ENCODE measurements at places on chromosomes 1 and 21.
A peak's percentile ranks its signal among the peaks of the same experiment; 100 is the strongest.

- DNase-seq, result no peak
Measured at GRCh38 chr1:11764115-11764514, 2.1 kb downstream of the C1orf167 start.

DNA sequence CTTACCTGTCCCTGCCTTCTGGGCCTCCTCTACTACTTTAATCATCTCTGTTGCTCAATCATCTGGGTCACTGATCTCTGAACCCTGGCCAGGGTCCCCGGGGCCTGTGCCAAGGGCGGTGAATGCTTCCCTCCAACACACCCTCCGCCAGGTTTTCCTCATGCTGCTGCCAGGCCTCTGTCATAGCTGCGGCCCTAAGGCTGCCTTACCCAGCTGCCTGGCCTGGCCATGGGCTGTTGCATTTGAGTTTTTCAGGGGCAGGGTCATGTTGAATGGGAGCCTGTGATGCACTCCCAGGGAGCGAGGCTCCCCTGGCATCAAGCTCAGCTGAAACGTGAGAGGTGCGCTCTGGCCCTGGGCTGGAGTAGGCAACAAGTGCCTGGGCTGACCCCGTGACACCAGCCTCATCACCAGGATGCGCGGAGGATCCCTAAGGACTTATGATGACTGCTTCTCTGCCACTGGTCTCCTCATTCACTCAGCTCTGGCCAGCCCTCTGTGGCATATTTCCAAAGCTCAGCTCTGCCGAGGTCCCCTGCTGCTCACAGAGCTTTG lies 7.6 kb downstream of the EDN2 start:
- no peak for DNase-seq

DNA sequence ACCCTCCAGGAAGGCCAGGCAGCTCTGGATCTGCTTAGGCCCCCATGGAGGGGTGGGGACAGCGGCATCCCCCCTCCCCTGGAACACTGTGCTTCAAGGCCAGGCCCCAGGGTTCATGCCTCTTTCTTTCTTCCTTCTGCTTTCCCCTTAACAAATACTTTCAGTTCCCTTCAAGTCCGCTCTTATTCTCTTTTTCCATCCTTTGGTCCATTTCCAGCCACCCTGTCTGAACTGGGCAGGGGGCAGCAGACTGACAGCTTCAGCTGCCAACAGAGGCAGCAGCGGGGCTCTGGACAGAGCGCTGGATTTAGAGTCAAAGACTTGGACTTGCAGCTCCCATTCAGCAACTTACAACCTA lies 1.1 kb upstream of the CD244 start:
- no peak for DNase-seq

GRCh38 chr1:151546011-151546925 lies 6.2 kb downstream of the TUFT1 start:
- no peak for DNase-seq

- no peak for DNase-seq
Measured at GRCh38 chr1:84174051-84174556, 30.0 kb downstream of the PRKACB start.

DNA sequence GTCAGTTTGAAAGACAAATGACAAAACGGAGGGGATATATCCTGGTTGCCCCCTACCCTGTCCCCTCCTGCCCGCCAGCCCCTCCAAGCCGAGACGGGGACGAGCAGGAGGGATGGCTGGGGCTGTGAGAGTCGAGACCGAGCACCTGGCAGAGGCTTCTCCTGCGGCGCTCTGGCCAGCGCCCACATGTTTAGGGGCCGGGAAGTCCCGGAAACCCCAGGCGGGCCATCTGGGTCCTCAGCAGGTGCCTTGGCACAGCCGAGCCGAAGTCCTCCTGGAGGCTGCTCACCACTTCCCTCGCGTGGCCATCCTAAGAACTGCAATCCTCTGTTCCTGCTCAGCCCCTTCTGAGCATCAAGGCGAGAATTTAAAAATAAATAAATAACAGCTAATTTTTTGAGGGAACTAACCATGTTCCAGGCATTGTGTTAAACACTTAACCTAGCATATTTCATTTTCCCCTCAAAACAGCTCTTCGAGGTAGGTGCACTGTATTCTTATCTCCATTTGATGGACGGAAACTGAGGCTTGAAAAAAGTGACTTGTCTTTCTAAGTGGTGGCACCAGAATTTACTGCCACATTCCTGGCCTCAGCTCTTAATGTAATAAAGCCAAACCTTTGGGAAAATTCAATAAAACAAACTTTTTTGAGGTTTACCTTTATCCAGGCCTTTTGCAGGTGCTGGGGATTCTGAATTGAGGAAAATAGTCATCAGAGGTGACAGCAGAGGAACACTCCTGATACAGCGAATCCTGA lies 3.5 kb upstream of the RIMS3 start:
- peak; percentile 70 for DNase-seq

- no peak for DNase-seq
Measured at GRCh38 chr1:186753241-186753640, 73.0 kb upstream of the PTGS2 start.

DNA sequence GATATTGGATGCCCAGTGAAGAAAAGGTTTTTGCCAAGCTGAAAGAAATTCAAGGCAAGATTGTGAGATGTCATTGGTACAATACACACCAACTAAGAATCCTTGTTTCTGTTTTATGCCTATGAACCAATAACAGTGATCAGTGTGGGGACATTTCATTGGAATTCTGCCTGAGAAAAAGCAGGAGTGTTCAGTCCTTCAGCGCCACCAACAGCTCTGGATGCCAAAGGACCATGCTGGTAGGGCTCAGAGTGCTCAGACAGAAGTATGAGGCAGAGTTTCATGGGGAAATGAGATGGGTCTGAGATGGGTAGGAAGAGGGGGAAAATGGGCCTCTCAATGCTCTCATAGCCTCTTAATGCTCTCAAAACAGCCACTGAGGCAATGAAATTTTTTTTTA lies 56.5 kb downstream of the GABPA start:
- no peak for DNase-seq

- DNase-seq, result no peak
Measured at GRCh38 chr1:222523852-222524251, 24.1 kb downstream of the HHIPL2 start.

- no peak for DNase-seq
Measured at GRCh38 chr1:29878501-29878900, 642.2 kb downstream of the PTPRU start.

DNA sequence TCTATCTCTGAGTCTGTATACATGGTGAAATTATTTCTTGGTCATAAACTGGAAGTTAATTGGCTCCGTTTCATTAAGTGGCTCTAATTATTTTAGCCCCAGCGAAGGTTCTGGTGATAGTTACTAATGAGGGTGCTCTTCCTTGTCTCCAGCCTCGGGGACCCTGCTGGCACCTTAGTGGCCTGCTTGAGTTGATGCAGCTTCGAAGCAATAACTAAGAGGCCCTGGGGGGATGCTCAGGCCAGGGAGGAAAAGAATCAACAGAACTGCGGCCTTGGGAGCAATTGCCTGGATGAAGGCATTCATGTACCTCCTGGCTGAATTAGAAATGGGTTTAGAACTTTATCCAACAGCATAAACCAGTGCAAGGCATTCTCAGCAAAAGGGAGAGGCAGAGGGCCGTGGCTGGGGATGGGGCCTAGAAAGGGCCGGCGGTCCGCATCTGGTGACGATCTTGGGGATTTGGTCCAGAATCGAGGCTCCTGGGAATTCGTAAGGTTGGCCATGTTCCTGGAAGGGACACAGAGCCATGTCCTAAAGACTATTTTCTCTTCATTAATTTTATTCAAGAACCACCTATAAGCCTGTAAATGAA lies 100.0 kb upstream of the AJAP1 start:
- no peak for DNase-seq

DNA sequence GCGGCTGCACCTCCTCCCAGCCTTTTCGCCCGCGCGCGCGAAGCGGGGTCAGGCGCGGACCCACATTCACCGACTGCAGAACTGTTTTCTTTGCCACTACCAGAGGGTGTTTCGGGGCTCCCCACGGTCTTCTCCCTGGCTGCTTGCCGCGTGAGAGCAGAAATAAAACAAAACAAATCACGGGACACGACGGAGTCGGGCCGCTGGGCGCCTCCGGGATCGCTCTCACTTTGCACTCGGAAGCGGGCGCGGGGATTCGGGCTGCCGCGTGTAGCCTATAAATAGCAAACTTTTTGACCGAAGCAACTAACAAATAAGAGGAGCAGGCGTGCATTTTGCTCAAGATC lies 412.3 kb upstream of the ESRRG start:
- DNase-seq, result no peak

GRCh38 chr1:161727256-161727924 lies 6.0 kb downstream of the FCRLB start:
- no peak for DNase-seq

DNA sequence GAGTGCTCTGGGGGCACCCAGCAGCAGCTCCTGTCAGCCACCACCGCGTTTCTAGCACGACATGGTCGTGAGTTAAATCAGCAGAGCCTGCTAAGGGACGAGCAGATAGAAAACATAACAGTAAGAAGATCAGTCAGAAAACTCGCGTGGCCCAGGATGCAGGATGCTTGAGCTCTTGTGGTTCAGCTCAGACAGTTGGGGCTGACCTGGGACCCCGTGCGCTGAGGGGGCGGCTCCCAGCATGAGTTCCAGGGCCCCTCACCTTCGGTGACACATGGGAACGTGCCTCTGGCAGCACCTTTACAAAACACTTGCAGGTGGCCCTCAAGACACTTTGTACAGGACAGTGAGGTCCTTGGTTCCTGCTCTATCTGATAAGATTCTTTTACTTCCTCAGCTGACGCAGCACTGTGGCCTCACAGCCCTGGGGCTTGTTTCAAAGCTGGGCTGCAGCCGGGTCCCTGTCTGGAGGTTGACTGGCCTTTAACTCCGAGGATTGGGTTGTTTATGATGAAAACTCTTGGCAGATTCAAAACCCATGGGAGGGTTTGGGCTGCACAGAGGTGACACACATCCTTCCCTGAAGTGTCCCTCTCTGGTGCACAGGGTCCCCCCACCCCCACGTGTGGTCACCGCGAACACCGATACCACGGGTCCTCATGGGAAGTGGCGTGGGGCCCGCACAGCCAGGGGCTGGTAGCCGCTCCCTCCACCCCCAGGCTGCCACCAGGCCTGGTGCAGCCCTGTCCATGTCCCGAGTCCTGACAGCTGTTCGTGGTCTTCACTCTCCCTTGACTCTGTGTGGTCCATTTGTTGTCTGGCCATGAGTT lies 65.3 kb upstream of the COL6A1 start:
- no peak for DNase-seq

- no peak for DNase-seq
Measured at GRCh38 chr1:199018471-199019135, 379.8 kb downstream of the PTPRC start.

- no peak for DNase-seq
Measured at GRCh38 chr1:223652436-223652941, 13.0 kb downstream of the CAPN8 start.

- DNase-seq, result no peak
Measured at GRCh38 chr1:94738371-94738770, 81.8 kb upstream of the SLC44A3 start.

GRCh38 chr1:3611170-3612019 lies at the start of gene MEGF6:
Gene MEGF6, minus strand, starts transcription at chr1:3611508. Its CDS starts 240 bp downstream, at chr1:3611268.
- peak; percentile 71 for DNase-seq

DNA sequence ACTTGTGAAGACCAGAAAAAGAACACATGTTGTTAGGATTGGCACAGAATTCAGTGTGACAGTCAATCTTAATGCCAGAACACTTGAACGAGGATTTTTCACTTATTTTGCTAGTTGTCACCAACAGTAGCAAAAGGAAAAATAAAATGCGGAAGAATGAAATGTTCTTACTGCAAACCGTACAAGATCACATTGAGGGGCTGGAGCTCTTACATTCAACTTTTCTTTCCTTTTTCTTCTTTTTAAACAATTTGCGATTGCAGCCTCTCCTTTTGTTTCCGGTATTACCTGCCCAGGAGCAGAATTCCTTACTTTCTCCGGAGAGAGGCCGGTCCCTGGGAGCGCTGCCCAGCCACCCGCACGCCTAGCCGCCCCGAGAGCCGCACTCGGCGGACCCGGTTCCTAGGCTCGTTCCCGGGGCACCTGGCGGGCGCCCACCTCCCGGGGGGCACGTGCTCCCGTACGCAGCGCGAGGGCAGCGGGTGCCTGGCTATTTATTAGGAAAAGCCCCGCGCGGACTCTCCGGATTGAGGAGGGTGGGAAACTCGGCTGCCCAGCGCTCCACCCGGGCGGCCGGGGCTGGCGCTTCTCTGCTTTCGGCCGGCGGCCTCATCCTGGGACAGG lies 1.2 kb upstream of the CAMTA1 start:
- DNase-seq, result no peak

- DNase-seq, result no peak
Measured at GRCh38 chr1:96997717-96998116, 276.1 kb downstream of the PTBP2 start.

- no peak for DNase-seq
Measured at GRCh38 chr1:103937763-103938357, 188.2 kb downstream of the AMY1C start.

DNA sequence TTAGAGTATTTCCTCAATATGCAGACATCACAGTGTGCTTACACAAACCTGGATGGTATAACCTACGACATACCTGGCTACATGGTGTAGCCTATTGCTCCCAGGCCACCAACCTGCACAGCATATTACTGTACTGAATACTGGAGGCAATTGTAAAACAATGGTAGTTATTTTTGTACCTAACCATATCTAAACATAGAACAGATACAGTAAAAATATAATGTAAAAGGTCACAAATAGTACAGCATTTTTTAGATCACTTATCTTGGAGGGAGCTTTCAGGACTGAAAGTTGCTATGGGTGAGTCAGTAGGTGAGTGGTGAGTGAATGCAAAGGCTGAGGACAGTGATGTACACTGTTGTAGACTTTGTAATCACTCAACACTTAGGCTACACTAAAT lies 492.3 kb downstream of the MRPL39 start:
- DNase-seq, result no peak

DNA sequence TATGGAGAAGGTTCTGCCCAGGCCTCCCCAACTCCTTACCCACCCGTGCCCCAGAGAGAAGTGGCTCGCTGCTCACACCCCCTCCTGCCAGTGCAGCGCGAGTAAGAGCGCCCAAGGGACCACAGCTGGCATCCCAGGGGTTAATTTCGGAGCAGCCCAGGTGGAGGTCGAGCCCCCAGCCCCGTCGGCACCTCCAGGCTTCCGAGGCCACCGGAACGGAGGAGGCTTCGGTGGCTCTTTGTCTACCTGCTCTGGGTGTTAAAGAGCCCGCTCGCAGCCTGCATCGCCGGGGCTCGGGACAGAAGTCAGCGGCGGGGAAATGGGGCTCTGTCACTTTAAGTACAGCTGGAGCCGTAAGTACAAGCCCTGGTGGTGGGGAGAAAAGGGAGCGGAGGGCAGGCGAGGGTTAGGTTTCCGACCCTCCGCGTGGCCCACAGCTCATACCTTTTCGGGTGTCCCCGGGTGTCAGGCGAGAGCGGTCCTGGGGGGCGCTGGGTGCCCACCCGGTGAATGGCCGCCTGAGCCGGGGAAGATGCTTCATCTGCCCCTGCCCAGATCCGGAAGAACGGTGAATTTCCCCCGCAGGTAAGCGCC lies 89.4 kb upstream of the IPO9 start:
- peak; percentile 16 for DNase-seq

GRCh38 chr1:95207223-95207935 lies 26.6 kb upstream of the RWDD3 start:
- no peak for DNase-seq

GRCh38 chr1:5225707-5226704 lies 571.6 kb downstream of the AJAP1 start:
- no peak for DNase-seq

- DNase-seq, result no peak
Measured at GRCh38 chr1:78375996-78376395, 114.8 kb upstream of the PTGFR start.

GRCh38 chr1:17581389-17582123 lies 42.1 kb downstream of the ARHGEF10L start:
- DNase-seq, result no peak

GRCh38 chr1:33142483-33143064 lies 39.3 kb downstream of the TRIM62 start:
- DNase-seq, result no peak
